ENCODE measurements at places on chromosomes 2 and 18.

DNA sequence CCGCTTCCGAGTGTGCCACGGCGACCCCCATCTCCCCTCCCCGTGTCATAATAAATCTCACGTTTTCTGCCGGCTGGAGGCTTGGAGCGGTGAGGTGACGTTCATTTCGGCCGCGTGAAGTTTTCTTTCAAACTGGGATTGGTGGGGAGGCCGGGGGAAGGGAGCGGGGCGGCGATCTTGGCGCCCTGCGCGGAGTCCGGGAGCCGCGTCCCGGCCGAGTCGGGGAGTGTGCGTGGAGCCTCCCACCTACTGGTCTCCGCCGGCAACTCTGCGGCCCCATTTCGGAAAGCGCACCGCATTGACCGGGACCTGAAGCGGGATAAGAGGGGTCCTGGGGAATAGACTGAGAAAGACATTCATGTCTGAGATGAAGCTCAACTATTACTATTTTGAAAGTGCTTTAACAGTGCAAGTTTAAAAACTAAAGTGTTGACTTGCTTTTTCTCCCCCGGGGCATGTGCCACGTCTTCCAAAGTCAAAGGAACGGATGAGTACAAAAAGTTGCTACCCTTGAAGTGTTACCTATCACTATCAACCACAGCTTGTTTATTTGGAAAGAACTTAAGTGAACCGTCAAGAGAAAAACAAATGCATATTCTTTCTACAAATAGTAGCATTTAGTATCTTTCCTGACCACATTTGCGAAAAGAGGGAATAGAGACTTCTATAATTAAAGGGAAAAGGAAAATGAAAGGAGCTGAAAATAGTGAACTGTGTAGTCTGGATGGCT lies 818 bp upstream of the IKZF2 start:
- no peak for DNase-seq

DNA sequence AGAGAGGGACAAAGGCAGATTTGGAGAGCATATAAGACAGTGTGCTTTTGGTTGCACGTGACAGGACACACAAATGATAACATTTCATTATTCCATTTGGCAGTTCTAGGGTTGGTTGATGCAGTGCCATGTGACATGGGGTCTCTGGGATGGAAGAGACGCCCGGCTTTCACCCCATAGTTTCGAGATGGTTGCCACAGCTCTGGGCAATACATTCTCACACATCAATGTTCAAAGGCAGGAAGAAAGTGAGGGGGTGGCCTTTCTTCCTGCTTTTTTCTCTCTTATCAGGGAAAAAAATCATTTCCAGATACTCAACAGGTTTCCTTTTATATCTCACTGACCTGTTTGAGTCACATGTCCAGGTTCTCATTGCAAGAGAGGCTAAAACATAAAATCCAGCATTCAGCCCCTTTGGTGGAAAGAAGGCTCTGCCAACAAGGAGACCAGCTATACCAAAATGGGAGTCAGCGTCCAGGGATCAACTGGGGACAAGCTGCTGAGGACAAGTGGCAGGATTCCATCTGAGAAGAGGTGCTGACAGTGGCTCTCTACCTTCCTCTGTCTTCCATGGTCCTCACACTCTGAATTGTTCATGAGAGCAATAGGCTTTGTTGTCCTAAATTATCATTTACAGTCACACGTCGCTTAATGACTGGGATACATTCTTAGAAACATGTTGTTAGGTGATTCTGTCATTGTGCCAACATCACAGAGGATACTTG lies 29.1 kb upstream of the ANKRD44 start:
- no peak for DNase-seq

- no peak for DNase-seq
Observed at GRCh38 chr2:174722942-174723592, 41.2 kb downstream of the CHRNA1 start.

DNA sequence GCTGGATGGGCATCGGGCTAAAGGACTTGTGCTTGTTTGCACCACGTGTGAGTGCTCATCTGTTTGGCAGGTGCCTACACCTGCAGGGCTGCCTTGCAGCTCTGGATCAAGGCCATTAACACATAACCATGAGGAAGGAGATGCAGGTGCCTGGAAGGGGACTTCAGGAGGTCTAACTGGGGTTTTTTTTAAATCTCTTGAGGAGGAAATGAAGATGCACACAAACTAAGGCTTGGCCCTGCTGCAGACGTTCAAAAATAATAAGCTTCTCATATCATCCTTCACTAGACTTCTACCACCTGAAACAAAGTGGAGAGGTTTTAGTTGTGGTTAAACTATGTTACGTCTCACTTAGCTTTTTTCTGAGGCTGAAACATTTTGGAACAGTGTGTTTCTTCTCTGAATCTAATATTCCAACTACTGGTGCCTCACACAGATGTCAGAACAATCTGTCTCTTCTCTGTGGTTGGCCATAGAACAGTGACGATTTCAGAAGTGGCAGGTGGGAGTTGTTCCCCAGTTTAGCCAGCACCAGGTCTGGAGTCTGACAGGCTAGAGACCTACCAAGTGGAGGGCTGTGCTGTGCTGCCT lies 36.5 kb downstream of the BCL2L11 start:
- no peak for DNase-seq

GRCh38 chr2:183088061-183088460 lies 9.5 kb downstream of the DUSP19 start:
- no peak for DNase-seq

GRCh38 chr2:41966431-41966893 lies 81.4 kb upstream of the PKDCC start:
- no peak for DNase-seq

DNA sequence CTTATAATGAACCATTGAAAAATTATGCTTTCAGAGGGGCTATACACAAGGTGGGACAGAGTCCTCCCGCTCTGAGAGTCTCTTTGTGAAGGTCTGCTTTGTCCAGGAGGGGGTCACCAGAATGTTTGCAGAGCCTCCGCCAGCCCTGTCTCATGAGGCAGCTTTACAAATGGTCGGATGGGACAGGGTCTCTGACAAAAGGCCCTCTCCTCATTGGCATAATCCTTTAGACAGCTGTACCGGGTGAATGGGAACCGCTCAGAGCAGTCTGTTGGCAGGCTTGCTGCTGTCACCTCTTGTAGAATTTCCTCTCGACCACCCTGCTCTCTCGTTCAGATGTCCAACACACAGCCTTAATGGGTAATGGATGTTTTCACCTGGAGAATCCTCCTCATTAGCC lies 40.2 kb upstream of the TGIF1 start:
- DNase-seq = no peak
